ENCODE measurements at places on chromosomes 5 and 9. TPM values are rescaled to one million over a fixed set of nuclear protein-coding genes. Genes with fewer than 3 reads are reported as not detected.

DNA sequence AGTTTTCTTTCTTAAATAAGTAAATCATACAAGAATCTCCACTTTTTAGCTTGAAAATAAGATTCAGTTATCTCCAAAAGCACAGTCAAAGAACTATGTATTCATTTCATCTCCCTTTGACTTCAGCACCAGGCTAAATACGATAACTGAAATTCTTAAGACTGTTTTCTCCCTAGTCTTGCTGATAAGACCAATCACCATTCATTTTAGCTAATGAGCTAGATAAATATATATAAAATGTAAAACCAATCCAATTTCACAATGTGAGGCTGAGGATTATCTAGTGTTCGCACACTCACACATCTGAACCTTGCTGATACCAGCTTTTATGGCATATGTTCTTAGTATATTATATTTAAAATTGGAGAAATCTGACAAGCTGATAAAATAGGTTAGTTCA is 17.3 kb upstream of the ZNF622 start:
- DNase-seq: no peak

Gene SPINK13
- not detected for total RNA-seq

- DNase-seq: no peak
These were observed 7.0 kb downstream of the SCAMP1 start for GRCh38 chr5:78367318-78367991.

- DNase-seq: no peak
These were observed 72.8 kb upstream of the C6 start for GRCh38 chr5:41286165-41286564.

- no peak for DNase-seq
These were observed 127.6 kb downstream of the RPS23 start for GRCh38 chr5:82150559-82150958.

GRCh38 chr9:113737517-113738271 is 138.4 kb upstream of the ZNF618 start:
- DNase-seq: peak; percentile 64

DNA sequence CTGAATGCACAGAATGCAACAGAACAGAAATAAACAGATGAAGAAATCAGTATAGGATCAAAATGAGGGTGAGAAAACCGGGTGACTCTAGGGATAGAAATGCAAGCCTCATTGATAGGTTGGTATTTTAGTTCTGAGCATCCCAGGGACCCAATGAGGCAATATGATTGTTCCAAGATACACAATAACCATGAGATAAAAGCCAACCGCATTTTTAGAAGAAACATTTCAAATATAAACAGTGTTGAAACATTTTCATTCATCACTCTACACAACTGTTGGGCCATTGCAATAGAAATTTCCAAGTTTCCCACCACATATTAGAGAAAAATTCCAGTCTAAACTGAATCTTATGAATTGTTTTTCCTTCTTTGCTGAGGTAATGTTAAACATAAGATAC is 452.3 kb upstream of the PTGER4 start:
- no peak for DNase-seq

Gene DTWD2
- total RNA-seq: 10.8 TPM

- no peak for DNase-seq
These were observed 10.4 kb downstream of the NFIB start for GRCh38 chr9:14303521-14303920.

GRCh38 chr5:80129146-80129545 is 94.0 kb downstream of the THBS4 start:
- no peak for DNase-seq

- DNase-seq: no peak
These were observed 39.0 kb downstream of the GDA start for GRCh38 chr9:72188232-72188631.

Gene SGCD
- total RNA-seq: 15.1 TPM

GRCh38 chr5:177515580-177515979 is 1.2 kb downstream of the DDX41 start:
- DNase-seq: no peak

Gene NFIB
- 5.8 TPM for total RNA-seq

Gene SARDH
- total RNA-seq: 5.5 TPM

- no peak for DNase-seq
These were observed 181.8 kb downstream of the TSSK1B start for GRCh38 chr5:113253037-113253436.

Gene GMCL2
- total RNA-seq: not detected

DNA sequence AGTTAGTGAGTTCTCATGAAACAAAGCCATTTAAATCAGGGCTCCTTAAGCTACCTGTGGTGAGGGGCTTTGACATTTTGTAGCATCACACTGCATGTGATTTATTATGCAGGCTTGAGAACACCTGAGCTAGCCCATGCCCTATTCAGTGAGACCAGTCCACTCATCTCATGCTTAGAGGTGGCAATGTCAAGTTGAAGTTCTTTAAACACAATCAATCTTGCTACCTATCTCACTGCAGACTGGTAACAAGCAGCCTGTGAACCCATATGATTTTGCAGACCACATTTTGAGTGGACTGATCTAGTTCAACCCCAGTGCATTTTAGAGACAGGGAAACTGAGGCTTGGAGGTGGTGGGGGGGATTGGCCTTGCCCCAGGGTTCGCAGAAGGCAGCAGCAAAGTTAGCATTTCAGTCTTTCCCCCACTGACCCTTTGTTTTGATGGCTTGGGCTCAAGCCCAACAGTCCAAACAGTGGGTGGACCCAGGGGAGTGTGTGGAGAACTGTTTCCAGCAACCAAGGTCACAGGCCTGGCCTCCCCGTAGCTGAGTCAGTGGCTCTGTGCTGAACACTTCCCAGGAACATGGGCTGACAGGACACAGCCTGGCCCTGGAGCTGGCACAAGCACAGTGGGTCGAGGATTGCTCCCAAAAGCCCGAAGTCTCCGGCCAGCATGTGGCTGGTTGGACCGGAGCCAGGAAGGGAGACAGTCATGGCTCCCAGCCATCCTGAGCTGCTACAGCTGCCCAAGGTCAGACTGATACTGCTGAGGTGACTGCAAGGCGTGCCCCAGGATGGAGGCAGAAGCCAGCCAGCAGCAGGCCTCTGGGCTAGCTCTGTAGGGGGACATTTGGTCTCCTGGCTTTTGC is 95.3 kb downstream of the RGS3 start:
- peak; percentile 80 for DNase-seq

DNA sequence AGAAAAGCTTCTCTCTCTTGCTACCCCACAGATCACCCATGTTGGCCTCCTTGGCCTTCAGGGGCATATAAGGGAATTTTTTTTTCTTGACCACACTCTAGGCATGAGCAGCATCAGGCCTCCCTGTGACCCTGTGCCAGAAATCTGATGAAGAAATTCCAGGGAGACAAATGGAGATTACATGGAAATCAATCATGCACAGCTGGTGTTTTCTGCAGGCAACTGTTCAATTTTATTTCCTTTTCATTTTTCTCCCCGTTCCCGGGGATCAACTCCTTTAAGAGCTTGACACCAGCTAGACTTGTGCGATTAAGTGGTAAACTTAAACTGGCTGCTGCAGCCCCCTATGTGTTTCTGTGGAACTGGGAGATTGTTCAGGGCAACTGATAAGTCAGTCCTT is 59.3 kb downstream of the GALNT10 start:
- DNase-seq: no peak

DNA sequence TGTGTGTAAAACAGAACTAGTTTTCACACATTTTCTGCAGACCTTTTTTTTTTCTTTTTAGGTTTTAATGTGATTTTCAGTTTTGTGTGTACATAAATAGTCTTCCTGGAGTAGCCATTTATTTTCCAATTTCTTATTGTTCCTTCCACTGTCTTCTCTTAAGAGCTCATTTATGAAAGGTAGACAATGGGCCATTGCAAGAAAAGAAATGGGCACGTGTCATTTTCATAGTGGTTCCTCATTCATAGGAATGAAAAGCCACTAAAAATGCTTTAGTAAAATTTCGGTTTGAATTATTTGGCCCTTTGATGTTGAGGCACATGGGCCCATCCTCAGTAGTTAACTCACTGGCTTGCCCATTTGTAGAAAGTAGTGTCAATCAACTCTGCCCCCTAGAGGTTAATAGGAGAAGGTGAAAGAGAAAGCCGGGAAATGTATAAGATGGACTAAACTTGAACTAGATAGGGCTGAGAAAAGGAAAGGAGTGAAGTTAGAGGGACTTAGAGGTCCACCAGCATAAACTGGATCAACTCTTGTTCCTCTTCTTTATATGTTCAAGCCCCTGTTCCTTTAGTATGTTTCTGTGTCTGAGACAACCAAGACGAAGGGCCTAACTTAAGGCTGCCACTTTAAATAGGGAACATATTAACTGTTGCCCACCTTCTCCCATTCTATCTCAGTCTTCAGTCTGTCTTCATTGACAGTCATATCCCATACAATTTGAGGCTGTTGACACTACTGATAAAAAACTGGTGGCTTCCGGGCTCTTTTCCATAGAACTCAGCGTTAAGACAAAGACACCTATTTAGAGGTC is 72.6 kb downstream of the SMARCA2 start:
- DNase-seq: peak; percentile 61

GRCh38 chr5:95956900-95957293 is 4.8 kb downstream of the ELL2 start:
- no peak for DNase-seq

DNA sequence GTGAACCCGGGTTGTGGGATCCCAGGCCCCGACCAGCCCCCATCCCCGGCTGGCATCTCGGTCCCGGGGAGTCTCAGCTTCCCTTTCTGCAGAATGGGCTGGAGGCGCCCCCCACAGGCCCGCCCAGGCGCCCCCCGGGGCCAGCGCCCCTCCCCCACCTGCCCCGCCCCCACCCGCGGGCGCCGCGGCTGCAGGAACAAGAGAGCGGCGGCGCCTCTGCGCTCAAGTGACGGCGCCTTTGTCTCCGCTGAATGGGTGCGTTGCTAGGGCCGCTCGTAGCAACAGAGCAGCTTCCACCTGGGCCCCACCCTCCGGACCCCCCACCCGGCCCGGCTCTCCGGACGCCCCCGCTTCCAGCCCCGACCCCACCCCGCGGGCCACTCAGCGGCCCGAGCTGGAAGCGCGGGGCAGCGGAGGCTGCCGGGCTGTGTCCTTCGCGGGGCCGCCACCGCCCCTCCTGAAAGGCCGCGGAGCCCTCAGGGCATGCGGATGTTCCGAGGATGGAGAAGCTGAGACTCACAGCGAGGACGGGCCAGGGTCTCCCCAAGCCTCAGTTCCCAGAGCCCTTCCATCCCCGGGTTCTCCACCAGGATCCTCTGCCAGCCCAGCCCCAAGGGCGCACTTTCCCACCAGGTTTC is 27.5 kb downstream of the ADGRD2 start:
- DNase-seq: no peak

DNA sequence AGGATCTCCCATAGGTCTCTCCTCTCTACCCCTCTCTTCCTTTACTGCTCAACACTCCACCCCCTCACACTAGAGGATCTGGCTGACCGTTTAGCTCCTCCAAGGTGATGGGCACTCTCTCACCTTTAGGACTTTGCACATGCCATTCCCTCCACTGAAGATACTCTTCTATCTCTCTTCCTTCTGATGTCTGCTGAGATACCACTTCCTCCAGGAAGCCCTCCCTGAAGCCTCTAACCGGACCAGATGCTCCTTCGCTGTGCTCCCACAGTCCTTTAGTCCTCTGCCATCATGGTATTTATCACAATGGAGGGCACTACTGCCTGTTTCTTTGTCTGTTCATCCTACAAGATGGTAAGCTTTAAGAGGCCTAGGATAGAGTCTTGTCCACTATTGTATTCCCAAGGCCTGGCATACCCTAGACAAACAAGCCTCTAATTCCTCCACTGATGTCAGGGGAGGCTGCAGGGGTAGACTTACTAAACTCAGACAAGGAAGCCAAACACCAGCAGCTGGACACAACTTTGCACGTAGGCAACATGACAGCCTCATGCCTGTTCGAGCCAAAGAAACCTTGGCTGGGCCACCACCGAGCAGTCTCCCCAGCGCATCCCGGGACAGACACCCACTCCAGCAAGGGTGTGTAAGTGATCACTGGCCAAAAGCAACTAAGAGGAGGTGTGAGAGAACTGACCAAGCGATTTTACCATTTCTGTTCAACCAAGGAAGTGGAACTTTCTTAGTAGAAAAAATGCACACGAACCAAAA is 20.2 kb downstream of the ORM2 start:
- no peak for DNase-seq

DNA sequence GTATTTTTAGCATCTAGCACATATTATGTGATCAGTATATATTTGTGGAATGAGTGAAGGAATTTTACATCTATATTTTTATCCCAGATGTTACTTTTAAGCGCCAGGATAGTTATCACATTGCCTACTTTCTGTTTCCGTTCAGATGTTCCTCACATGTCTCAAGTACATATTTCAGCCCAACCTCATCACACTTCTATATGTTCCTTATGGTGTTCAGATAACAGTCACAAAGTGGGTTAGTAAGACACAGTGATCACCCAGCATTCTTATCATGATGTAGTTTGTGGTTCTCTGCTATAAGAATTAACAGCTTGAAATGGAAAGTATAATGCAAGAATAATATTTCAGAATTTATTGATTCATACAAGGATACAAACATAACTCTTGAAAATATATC is 170.0 kb upstream of the RASA1 start:
- DNase-seq: no peak

- DNase-seq: no peak
These were observed 66.8 kb downstream of the RASGEF1C start for GRCh38 chr5:180142021-180142765.

GRCh38 chr9:14308853-14309145 is 5.1 kb downstream of the NFIB start:
- no peak for DNase-seq

Gene RFX3
- 2.6 TPM for total RNA-seq

DNA sequence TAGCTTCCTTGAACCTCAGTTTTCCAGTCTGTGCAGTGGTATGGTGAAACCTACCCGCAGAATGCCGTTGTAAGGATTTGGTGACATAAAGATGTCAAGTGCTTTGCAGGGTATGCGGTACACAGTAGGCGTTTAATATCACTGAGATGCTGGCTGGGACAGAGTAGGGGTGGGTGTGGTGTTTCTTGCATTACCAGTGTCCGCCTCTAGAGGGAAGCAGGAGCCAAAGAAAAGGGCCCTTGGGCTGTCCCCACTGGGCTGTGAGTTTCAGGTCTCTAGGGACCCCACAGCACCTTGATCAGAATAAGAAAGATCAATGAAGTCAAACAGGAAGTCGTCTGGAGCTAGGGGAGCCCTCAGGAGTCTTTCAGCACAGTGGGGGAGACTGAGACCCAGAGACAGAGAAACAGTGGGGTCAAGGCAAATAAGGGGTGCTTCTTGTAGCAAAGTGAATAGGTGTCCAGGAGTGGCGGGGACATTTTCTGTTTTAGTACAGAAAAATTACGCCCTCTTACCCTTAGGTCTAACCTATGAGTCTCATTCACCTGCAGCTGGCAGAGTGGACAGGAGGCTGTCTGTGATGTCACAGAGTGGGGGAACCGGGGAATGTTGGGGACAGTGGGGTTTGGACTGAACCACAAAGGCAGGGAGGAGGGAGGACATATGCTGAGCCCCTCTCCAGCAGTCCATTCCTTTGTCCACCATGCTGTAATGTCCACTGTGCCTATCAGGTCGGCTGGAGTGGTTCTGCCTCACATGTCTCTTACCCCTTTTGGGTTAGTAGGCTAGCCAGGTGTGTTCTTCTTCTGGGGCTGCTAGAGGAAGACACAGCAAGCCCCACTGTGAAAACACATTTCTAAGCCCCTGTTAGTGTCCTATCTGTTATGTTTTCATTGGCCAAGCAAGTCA is 4.7 kb upstream of the TEX53 start:
- peak; percentile 44 for DNase-seq

Gene SH3TC2
- total RNA-seq: 13.4 TPM

Gene FBXO4
- 11.2 TPM for total RNA-seq

- peak; percentile 7 for DNase-seq
These were observed 29.2 kb downstream of the EXOC3 start for GRCh38 chr5:472076-472655.

Gene RETREG1
- total RNA-seq: 0.64 TPM

Gene PCDHA4
- total RNA-seq: 0.32 TPM

Measured in fibroblast of villous mesenchyme (primary cell).